Smooth muscle cell of trachea (primary cell): ENCODE measurements at places on chromosomes 13 and 19. TPM values are rescaled to one million over a fixed set of nuclear protein-coding genes. Genes with fewer than 3 reads are reported as not detected.

Gene PAN3
- 14.2 and 22.1 TPM in 2 replicates for total RNA-seq

Gene RNF113B
- total RNA-seq: not detected in 2 replicates

Gene SLC27A1
- 33.6 and 62.2 TPM in 2 replicates for total RNA-seq

Gene TM9SF2
- 127 and 145 TPM in 2 replicates for total RNA-seq

Gene MAP4K1
- total RNA-seq: 0.33 and 0.58 TPM in 2 replicates

Gene ZNF610
- total RNA-seq: 2.9 and 4.3 TPM in 2 replicates

Gene SAMD1
- total RNA-seq: 19.6 and 36.2 TPM in 2 replicates

Gene UPK1A
- not detected in 2 replicates for total RNA-seq

Gene HIPK4
- 0.17 TPM in 1 of 2 replicates, not detected in the other for total RNA-seq

Gene HTR2A
- total RNA-seq: 0.29 and 0.33 TPM in 2 replicates

Gene TUBA3C
- total RNA-seq: 0.15 TPM in 1 of 2 replicates, not detected in the other

Gene GRWD1
- total RNA-seq: 28.5 and 30.8 TPM in 2 replicates

Gene MIA
- 0.83 TPM in 1 of 2 replicates, not detected in the other for total RNA-seq

Gene XAB2
- 38.7 TPM in 2 replicates for total RNA-seq

Gene FBXO46
- total RNA-seq: 5.2 and 9.1 TPM in 2 replicates

Gene SH2D3A
- 0.15 TPM in 1 of 2 replicates, not detected in the other for total RNA-seq
